ENCODE measurements at places on chromosomes 1 and 21.

GRCh38 chr1:158112994-158113758, 67.5 kb upstream of the CD1D start:
- H3K4me3 ChIP-seq, result peak overlapping the region; percentile 35
- peaks cover 11% of the 10 kb centered on the region for H3K4me1 ChIP-seq
- H3K27ac ChIP-seq, result no peak overlapping the region
- DNase-seq, result peak; percentile 44
- H3K36me3 ChIP-seq, result peaks cover 2% of the 10 kb centered on the region

- DNase-seq, result no peak
- peak overlapping the region; percentile 3 for H3K27ac ChIP-seq
- H3K36me3 ChIP-seq, result peaks cover 2% of the 10 kb centered on the region
- H3K4me3 ChIP-seq, result no peak overlapping the region
These were observed 74.2 kb upstream of the PGD start for GRCh38 chr1:10324627-10325026.

- no peaks in the 10 kb centered on the region for H3K36me3 ChIP-seq
- peaks cover 7% of the 10 kb centered on the region for H3K4me1 ChIP-seq
- DNase-seq, result no peak
- no peaks in the 10 kb centered on the region for H3K27me3 ChIP-seq
- H3K4me3 ChIP-seq, result no peak overlapping the region
- H3K27ac ChIP-seq, result no peak overlapping the region
These were observed 197.6 kb downstream of the BACH1 start for GRCh38 chr21:29496337-29496736.

- H3K27ac ChIP-seq, result no peak overlapping the region
- H3K27me3 ChIP-seq, result no peaks in the 10 kb centered on the region
- no peak overlapping the region for H3K4me3 ChIP-seq
- H3K4me1 ChIP-seq, result peaks cover 4% of the 10 kb centered on the region
- no peak for DNase-seq
These were observed 109.9 kb upstream of the PAXBP1 start for GRCh38 chr21:32881458-32881857.

Data from activated naive CD4-positive, alpha-beta T cell treated with anti-CD3 and anti-CD28 coated beads, Interleukin-2, amount 10 ng/mL, durations not matched to agents 7 days and 5 days (primary cell).